ENCODE measurements at places on chromosomes 1 and 21. TPM values are rescaled to one million over a fixed set of nuclear protein-coding genes. Genes with fewer than 3 reads are reported as not detected.

GRCh38 chr1:150906329-150906728 is 19.4 kb downstream of the CTXND2 start:
- no peaks in the 10 kb centered on the region for H3K36me3 ChIP-seq
- no peak overlapping the region for H3K4me3 ChIP-seq
- no peaks in the 10 kb centered on the region for H3K27me3 ChIP-seq
- DNase-seq, result no peak

GRCh38 chr21:44527983-44528633 is 11.9 kb downstream of the KRTAP10-1 start:
- H3K36me3 ChIP-seq, result no peaks in the 10 kb centered on the region
- no peak for DNase-seq
- H3K4me3 ChIP-seq, result no peak overlapping the region
- no peak overlapping the region for H3K27ac ChIP-seq
- no peaks in the 10 kb centered on the region for H3K4me1 ChIP-seq

DNA sequence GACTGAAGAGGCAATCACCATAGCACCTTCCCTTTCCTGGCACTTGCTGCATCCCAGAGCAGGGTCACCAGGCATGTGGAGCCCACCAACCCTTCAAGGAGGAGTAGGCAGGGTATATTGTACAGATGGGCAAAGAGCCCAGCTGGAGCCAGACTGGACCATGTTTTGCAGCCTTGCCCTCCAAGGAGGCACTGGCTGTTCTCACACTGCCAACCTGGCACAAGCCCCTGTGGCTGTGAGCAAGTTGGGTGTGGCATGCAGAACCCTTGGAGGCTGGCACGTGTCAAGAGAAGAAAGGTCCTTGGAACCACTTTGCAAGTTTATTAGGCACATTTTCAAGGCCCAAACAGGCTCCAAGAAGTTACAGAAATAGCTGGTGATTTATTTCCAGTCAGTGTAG is 146.4 kb downstream of the FOXD2 start:
- H3K27me3 ChIP-seq, result peaks cover 39% of the 10 kb centered on the region
- H3K4me1 ChIP-seq, result no peaks in the 10 kb centered on the region
- no peaks in the 10 kb centered on the region for H3K36me3 ChIP-seq
- no peak overlapping the region for H3K27ac ChIP-seq
- peak; percentile 7 for DNase-seq

The LMX1A gene
- not detected for total RNA-seq

The HSD3B2 gene
- not detected for total RNA-seq

GRCh38 chr1:175204330-175204729 is 11.8 kb upstream of the KIAA0040 start:
- DNase-seq, result no peak
- H3K27ac ChIP-seq, result no peak overlapping the region
- peaks cover under 1% of the 10 kb centered on the region for H3K27me3 ChIP-seq

GRCh38 chr1:109248797-109249629 is at the start of gene CELSR2:
Gene CELSR2 (plus strand): TSS chr1:109249539. CDS start chr1:109250080, 541 bp downstream.
- H3K27ac ChIP-seq, result no peak within 1 kb of the TSS
- no peaks in the 10 kb centered on the region for H3K36me3 ChIP-seq
- DNase-seq, result peak; percentile 70
- H3K4me1 ChIP-seq, result peaks cover 6% of the 10 kb centered on the region
- peaks cover 25% of the 10 kb centered on the region for H3K27me3 ChIP-seq

The EPHA2 gene
- total RNA-seq, result not detected

GRCh38 chr1:161902182-161902581 is 121.5 kb downstream of the OLFML2B start:
- no peaks in the 10 kb centered on the region for H3K27me3 ChIP-seq
- H3K4me3 ChIP-seq, result no peak overlapping the region
- no peaks in the 10 kb centered on the region for H3K4me1 ChIP-seq
- DNase-seq, result no peak

The HMGN2 gene
- 877 TPM for total RNA-seq

The HUNK gene
- 0.05 TPM for total RNA-seq

GRCh38 chr1:159000625-159001024 is 9.1 kb upstream of the IFI16 start:
- peaks cover 14% of the 10 kb centered on the region for H3K36me3 ChIP-seq
- peaks cover 40% of the 10 kb centered on the region for H3K4me1 ChIP-seq
- H3K4me3 ChIP-seq, result no peak overlapping the region
- H3K27ac ChIP-seq, result no peak overlapping the region

DNA sequence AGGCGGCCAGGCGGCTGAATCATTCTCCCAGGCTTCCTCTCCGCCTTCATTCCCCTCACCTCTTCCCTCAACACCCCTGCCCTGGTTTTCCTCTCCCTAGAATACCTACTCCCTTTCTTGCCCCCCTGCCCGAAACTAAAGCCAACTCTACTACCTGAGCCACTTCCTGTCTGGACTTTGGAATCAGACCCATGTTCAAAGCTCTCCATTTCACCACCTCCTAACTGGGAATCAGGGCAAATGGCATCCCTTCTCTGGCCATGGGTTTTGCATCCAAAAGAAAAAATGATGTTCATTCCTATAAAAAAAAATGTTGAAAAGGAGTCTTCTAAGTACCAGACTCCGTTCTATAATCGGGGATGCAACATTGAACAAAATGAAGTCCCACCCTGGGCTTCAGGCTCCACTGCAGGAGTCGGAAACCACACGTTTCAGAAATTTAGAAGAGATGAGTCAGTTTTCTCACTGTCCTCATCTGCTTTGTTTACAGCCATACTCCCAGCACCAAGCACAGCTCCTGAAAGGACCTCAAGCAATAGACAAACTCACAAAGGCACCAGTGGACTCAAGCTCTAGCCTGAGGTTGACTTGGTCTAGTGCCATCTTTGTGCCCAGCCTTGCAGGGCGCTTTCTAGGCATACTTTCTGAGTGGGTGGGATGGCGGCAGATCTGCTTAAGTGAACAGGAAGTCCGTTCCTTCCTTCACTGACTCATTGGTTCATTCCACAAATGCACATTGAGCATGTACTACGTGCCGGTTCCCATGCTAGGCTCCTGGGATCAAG is 176.2 kb downstream of the IGSF21 start:
- H3K27me3 ChIP-seq, result peaks cover 2% of the 10 kb centered on the region
- DNase-seq, result no peak
- H3K4me3 ChIP-seq, result no peak overlapping the region
- H3K4me1 ChIP-seq, result no peaks in the 10 kb centered on the region
- no peak overlapping the region for H3K27ac ChIP-seq

GRCh38 chr1:109805486-109806165 is 41.9 kb upstream of the EPS8L3 start:
- no peaks in the 10 kb centered on the region for H3K27me3 ChIP-seq
- no peaks in the 10 kb centered on the region for H3K36me3 ChIP-seq
- H3K4me1 ChIP-seq, result peaks cover 74% of the 10 kb centered on the region
- DNase-seq, result peak; percentile 15
- no peak overlapping the region for H3K27ac ChIP-seq

The ARV1 gene
- 15.3 TPM for total RNA-seq

The PCP4 gene
- not detected for total RNA-seq

GRCh38 chr1:198437332-198437731 is 103.1 kb downstream of the ATP6V1G3 start:
- H3K4me1 ChIP-seq, result no peaks in the 10 kb centered on the region
- no peaks in the 10 kb centered on the region for H3K36me3 ChIP-seq
- DNase-seq, result no peak

The FCRL2 gene
- total RNA-seq, result not detected

The KIF2C gene
- total RNA-seq, result 106 TPM

DNA sequence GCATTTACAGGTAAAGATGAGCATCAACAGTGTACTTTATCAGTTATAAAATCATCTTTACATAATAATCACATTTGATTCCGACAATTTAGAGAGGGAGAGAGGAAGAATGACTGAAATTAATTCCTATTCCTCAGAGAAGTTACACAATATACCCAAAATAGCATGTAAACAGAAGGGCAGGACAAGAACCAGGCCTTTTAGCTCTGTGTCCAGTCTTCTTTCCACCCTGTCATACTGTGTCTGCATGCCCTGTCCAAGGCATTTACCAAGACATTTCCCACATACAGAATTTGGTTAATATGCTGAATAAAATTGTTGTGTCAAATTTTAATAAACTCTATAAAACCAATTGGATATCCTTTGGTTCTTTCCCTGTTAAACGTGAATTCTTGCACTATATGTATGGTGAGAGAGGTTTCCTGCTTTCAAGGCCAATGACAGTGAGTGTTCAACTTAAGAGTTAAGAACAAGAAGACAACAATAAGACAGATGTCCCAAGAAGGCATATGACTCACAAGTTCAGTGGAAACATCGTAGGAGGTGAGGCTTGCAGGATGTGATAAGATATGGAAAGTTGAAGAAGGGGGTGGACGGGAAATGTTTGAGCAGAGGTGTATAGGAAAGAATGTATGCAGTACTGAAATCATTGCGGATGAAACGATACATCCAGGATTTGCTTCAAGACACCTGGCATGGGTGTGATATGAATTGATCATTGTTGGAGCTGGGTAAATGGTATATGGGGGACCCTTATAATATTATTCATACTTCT is 20.8 kb downstream of the LRRC8B start:
- peaks cover 50% of the 10 kb centered on the region for H3K4me1 ChIP-seq
- H3K36me3 ChIP-seq, result peaks cover 24% of the 10 kb centered on the region
- H3K27ac ChIP-seq, result peak overlapping the region; percentile 44
- H3K4me3 ChIP-seq, result no peak overlapping the region

- no peaks in the 10 kb centered on the region for H3K27me3 ChIP-seq
- no peaks in the 10 kb centered on the region for H3K4me1 ChIP-seq
- H3K27ac ChIP-seq, result no peak overlapping the region
- H3K36me3 ChIP-seq, result no peaks in the 10 kb centered on the region
- no peak for DNase-seq
Observed at GRCh38 chr21:36817732-36818450, 119.0 kb downstream of the SIM2 start.

GRCh38 chr1:109115685-109116084 is 1.8 kb downstream of the ELAPOR1 start:
- peaks cover 28% of the 10 kb centered on the region for H3K27me3 ChIP-seq
- no peaks in the 10 kb centered on the region for H3K36me3 ChIP-seq
- no peak overlapping the region for H3K27ac ChIP-seq
- H3K4me3 ChIP-seq, result no peak overlapping the region
